ENCODE measurements at places on chromosomes 16 and 17.

DNA sequence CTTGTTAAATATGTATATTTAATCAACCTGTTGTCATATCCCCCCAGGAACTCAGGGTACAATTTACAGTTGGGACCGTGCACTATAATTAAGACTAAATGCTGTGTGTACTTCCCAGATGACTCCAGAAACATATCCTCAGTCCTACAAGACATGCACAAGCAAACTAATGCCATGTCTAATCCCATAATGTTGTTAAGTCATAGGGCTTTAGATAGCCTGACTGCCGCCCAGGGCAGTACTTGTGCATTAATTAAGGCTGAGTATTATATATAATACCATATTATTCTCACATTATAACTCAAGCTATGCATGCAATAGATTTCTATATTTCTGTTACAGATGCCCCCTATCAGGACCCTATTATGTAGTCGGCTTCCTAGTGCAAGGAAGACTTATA is 20.1 kb upstream of the CPHXL start:
- no peak for DNase-seq

- no peak for DNase-seq
These were observed 129.2 kb downstream of the SEC14L1 start for GRCh38 chr17:77269696-77270681.

DNA sequence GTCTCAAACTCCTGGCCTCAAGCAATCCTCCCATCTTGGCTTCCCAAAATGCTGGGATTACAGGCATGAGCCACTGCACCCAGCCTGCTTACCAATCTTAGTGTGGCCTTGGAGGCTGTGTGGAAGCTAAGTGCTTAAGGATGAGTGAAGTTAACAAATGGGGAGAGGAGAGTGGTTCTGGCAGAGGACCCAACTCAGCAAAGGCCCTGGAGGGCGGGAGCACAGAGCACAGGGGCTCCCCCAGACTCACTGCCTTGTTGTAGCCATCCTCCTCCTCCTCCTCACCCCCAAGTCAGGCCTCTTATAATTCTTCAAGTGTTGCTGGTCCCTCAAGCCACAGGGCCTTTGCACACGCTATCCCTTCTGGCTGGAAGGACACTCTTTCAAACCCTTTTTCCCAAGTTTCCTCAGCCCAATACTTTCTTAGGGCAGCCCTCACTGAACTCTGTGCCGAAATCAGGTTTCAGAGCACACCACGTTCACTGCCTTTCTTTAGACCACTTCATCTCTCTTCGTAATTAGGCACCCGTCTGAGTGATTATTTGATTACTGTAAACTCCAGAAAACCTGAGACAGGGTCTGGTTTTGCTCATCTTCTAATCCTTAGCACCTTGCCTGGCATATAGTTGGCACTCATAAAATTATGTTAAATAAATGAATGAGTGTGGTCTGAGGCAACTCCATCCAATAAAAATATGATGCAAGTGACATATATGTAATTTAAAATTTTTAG is 23.4 kb downstream of the NGFR start:
- DNase-seq = no peak

GRCh38 chr17:59558953-59559352 is 6.5 kb upstream of the DHX40 start:
- no peak for DNase-seq

GRCh38 chr17:43014020-43014648 is 7.5 kb downstream of the IFI35 start:
- no peak for DNase-seq
